GM03348 (cell line): ENCODE measurements at places on chromosomes 11 and 22.
A peak's percentile ranks its signal among the peaks of the same experiment; 100 is the strongest.

GRCh38 chr22:44365832-44366231 is 53.1 kb upstream of the SHISAL1 start:
- DNase-seq: no peak

- peak; percentile 97 for DNase-seq
Observed at GRCh38 chr11:61602775-61603569, 22.1 kb upstream of the SYT7 start.

GRCh38 chr11:69914286-69915150 is 95.3 kb upstream of the FGF3 start:
- DNase-seq: no peak

DNA sequence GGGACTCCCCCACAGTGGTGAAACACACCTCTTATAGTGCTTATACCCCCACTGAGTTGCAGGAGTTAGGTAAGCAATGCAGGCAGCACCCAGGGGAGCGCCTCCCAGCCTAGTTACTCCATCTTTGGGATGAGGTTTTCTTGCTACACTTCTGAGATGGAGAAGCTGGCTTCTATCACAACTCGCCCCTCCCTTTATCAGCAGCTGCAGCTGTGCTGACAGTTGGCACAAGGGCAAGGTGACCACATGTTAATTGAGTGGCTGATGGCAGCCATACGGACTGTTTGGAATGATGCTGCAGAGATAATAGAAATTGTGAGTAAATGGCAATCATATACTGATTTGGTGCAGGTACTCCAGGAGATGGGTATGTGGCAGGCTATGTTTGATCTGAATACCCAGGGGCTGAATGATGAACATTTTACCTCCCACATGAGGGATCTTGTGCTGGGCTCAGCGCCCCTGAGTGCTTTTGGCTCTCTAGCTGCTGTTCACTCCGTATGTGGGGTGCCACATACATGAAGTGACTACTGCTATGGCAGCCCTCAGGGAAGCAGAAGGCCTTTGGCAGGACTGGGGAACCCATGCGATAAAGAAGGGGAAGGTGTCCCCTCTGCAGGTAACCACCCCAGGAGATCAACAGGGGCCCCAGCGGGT is 29.2 kb upstream of the KCNA4 start:
- DNase-seq: no peak

DNA sequence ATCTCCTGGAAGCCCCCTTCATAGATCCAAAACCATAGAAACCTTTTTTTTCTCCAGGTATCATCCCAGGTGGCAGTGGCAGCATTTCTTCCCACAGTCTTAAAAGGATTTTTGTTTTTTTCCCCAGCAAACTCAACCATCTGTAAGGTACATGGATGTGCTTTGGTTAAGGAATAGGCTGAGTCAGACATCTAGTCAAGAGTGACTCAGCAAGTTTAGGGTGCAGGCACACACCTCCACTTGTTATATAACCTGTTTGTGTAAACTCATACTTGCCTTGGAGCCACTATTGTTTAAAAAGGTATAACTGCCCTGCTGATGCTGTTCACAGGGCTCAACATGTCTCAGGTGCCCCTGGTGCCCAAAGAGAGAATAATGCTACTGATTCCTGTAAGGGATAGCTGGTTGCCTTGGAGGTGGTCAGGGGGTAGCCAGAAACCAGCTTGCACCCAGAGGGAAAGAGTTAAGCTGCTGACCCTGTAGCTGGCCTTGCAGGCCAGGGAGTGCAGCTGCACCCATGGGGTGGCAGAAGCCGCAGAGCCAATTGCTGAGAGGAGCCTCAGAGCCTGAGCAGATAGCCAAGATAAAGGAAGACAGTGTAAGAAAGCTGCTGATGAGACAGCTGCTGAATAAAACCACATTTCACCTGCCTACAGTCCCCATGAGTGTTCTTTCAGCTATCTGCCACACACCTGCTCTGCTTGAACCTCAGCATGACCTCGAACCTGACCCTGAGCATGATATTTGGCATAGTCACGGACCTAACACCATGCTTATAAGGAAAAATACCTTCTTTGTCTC is 1726.1 kb upstream of the RAG2 start:
- DNase-seq: no peak

DNA sequence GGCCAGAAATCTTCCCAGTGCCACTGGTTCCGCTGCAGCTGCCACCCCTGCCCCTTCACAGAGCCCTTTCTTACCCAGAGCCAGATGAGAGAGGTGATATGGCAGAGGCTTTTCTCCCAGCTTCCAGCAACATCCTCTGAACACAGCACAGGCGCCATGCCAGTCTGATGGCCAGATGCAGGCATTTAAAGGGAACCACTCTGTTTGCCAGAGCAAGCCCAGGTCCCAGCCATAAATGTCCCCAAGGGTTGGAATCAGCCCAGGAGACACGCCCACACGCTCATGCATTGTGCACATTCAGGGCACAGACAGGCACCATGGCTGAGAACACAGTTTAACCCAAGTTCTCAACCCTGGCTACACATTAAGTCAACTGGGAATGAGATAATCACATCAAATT is 114.3 kb upstream of the CSNK2A3 start:
- no peak for DNase-seq

DNA sequence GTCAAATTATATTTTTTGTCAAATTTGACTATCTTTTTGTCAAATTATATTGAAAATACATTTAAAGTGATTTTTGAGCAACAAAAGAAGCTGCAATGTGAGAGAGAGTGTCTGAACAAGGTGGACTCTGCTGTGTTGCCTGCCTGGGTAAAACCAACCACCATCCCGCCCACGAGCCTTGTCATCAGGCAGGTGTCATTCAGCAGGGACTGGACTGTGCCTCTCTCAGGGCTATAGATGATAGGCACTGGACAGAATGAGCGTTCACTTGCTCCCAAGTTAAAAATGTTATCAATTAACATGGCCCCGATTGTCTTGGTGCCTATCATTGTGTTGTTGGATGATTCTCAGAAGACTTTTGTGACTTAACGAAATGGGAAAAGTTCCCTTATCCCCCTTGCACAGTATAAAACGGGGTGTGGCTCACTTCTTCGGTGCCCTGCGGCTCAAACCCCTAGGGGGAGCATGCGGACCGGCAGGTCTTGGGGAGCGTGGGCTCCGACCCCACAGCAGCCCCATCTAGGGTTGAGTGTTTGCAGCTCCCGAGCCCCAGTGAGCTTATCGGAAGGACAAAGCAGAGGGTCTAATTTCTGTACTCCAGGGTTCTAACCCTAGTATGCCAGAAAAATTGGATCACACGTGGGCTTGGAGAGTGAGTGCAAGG is 1.7 kb downstream of the APOL5 start:
- no peak for DNase-seq

DNA sequence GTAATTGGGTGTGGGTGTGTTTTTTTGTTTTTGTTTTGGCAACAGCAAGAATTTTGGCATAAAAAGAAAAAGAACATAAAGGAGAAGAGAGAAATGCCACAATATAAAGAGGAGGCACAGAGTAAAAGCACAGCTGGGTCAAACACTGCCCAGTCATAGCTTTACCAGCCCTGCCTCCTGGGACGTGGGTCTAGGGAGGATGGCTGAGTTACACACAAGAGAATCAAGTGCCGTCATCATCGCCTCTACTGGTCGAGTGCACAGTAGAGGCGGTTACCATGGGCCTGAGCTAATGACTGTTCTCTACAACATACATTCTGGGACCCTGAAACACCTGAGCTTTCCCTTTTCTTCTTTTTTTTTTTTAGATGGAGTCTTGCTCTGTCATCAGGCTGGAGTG is 87.6 kb upstream of the BID start:
- no peak for DNase-seq

DNA sequence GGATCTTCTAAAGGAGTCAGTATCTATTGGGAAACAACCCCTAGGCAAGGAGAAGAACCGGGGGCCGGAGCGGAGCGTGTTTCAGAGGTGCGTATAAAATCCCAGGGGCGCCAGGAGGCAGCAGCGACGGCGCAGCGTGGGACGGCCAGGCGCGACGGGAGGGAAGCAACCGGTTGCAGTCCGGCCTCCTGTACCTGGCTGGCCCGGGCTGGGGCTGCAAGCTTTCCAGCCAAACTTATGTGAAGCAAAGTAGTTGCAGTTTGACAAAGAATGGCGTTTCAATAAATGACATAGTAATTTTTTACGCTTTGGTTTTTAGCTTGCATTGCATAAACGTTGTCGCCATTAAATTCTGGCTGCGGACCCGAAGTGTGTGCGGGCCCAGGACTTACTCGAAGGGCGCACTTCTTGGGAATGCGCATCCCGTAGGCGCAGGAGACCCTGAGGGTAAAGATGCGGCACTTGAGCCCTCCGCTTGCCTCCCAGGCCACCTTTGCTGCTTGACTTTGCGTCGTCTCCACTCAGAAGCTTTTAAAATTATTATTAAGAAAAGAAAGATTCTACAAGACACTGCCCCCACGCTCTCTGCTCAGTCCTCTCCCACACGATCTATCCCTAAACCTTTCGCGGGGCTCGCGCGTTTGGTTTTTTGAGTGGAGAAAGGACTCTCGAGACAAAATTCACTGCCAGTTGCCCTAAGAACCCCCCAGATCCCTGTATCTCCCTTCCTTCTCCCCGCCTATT is 1.6 kb upstream of the WT1 start:
- no peak for DNase-seq

- DNase-seq: no peak
Observed at GRCh38 chr11:62142043-62142375, 18.2 kb downstream of the INCENP start.

- no peak for DNase-seq
Observed at GRCh38 chr11:111575740-111576139, 26.5 kb upstream of the SIK2 start.

- no peak for DNase-seq
Observed at GRCh38 chr22:42881982-42882656, 25.0 kb upstream of the ARFGAP3 start.

GRCh38 chr11:67600324-67601029 is 6.3 kb upstream of the NDUFV1 start:
- no peak for DNase-seq

- no peak for DNase-seq
Observed at GRCh38 chr11:1358286-1358685, 31.4 kb upstream of the BRSK2 start.

- no peak for DNase-seq
Observed at GRCh38 chr11:73145986-73146575, 4.0 kb upstream of the FCHSD2 start.

GRCh38 chr22:46902436-46902835 is 140.0 kb downstream of the TBC1D22A start:
- no peak for DNase-seq

DNA sequence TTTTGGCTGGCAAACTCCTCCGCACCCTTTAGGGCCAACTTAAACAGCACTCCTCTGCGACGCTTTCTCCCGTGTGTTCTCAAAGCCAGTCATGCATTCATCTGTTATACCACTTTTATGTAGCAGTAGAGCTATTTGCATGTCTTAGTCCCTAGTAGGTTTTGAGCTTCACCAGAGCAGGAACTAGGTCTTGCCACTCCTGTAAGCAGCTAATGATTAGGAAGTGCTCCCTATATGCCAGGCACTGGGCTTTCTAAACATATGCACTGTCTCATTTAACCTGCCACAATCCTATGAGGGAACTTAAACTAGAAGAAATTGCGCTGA is 180.8 kb downstream of the DBX1 start:
- DNase-seq: no peak

- no peak for DNase-seq
Observed at GRCh38 chr11:17019232-17019631, 5.0 kb upstream of the PLEKHA7 start.

GRCh38 chr11:122215244-122215992 is 99.4 kb upstream of the BLID start:
- DNase-seq: peak; percentile 92

GRCh38 chr11:870127-870413 is 27.4 kb downstream of the TSPAN4 start:
- DNase-seq: no peak

GRCh38 chr11:12110714-12111548 is 541 bp downstream of the MICAL2 start:
- DNase-seq: peak; percentile 28

- no peak for DNase-seq
Observed at GRCh38 chr11:66083767-66084166, 13.7 kb downstream of the PACS1 start.

GRCh38 chr22:36052505-36052941 is 23.9 kb upstream of the RBFOX2 start:
- peak; percentile 48 for DNase-seq

GRCh38 chr11:83031127-83031526 is 40.6 kb downstream of the RAB30 start:
- no peak for DNase-seq

- no peak for DNase-seq
Observed at GRCh38 chr11:76443268-76443980, 1.4 kb upstream of the EMSY start.

DNA sequence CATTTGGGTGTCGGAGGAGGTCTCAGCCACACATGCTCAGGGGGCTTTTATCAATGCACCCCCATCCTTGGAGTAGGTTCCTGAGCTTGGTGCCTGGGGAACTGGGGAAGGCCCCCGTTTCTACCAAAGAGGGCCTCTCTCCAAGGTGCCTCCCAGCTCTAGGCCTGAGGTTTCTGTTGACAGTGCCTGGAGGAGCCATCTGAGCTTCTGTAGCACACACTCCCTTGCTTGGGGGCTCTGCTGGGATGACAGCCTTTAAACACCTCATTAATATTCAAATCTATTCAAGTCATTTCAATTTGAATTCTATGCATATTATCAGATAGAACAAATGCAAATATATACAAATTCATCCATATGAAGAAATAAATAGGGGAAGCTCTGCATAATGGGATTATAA is 18.9 kb downstream of the KIRREL3 start:
- DNase-seq: no peak

- no peak for DNase-seq
Observed at GRCh38 chr11:44488165-44488965, 77.1 kb upstream of the CD82 start.

DNA sequence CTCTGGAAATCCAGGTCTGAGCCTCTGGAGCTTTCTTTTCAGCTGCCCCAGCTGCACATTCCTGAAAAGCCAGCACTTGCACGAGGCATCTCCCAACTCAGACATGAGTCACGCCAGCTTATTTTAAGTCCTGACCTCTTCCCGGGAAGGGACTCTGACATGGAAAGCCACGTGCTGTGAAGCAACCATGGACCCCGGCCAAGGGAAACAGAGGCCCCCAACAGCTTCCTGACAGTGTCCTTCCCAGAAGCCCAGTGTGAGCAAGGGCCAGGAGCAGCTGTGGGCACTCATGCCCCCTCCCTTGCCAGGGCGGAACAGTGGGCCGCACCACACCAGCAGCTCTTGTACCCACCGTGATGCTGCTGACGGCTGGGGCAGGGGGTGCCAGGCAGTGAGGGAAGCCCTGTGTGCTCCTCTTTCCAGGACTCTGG is 118.8 kb upstream of the CADM1 start:
- peak; percentile 52 for DNase-seq
